Fibroblast of skin of right biceps (primary cell): ENCODE measurements at places on chromosomes 3 and 15.

GRCh38 chr3:28053759-28054158 lies 187.7 kb upstream of the CMC1 start:
- peak; percentile 90 for DNase-seq

DNA sequence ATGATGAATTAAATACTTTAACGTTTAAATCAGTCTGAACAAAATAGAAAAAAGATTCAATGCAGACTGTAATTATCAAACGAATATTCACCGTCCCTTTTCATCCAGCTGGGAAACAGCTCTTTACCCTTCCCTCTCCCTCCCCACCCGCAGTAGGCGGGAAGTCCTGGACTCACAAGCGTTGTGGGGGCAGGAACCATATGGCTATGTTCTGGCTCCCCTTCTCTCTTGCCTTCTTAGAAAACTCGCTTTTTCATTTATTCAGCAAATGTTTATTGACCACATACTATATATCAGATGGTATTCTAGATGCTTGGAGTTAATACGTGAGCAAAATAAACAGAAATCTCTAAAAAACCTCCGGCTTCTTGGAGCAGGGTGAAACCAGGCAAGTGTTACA lies 715 bp upstream of the SCAPER start:
- DNase-seq = no peak

DNA sequence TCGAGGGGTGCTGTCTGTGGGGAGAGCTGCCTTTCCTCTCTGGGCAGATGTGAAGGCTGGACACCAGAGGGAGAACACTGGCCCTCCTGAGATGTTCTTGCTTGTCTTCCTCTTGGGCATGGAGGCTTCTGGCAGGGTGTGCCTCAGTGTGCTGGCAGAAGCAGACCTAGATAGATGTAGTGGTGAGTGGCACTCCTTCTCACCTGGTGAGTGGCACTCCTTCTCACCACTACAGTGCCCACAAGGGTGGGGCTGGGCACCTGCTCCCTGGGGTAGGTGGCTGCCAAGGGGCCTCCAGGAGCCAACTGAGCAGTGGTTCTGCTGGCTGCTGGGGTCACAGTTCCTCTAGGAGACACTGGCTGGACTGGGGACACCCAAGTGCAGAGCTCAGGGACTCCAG lies 18.7 kb downstream of the ACVR2B start:
- DNase-seq = no peak

DNA sequence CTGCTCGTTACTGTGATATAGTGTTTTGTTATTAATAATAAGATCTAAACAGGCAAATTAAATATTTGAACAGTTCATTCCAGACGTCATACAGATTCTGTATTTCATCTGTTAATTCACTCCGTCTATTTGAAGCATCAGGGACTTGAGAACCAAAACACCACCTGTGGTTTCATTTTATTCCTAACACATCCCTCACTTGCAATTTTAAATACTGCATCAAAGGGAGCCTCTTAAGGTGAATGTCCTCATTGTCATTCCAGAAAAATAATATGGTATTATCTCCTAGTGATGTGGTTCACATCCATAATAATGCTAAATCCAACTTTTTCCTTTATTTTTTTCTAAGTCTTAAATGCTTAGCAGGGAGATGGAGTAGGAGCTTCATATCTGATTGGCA lies 1390.9 kb upstream of the CADM2 start:
- no peak for DNase-seq

DNA sequence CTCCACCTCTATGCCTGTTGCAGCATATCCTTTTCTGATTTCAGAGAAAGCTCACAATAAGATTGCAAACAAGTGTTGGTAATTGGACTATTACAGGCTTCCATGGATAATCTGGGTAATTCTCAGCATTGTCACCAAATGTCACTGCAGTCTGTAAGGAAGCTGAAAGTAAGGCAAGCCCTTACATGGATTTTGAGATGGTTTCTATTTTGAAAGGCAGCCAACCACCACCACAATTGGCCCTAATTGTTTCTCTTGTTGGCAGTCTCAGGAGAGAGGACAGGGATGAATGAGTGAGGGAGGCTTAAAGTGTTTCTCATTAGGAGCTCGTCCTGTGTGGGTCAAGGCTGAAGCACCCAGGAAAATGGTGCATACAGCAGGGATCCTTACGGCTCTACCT lies 879.9 kb downstream of the TUSC7 start:
- DNase-seq = no peak

DNA sequence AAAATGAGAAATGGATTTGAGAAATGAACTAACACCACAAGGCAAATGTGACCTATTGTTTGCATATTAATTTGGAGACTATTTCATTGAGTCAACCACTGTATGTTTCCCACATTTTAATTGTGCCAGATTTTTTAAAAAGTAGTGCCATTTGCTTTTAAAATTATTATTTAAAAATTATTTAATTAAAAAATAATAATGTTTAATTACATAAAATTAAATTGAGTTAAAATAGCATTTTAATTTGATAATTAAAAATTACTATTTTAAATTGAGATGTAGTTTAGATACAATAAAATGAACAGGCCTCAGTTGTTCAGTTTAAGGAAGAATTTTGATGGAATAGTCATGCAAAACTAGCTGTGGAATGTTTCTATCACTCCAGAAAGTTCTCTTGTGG lies 62.7 kb upstream of the GATM start:
- no peak for DNase-seq

DNA sequence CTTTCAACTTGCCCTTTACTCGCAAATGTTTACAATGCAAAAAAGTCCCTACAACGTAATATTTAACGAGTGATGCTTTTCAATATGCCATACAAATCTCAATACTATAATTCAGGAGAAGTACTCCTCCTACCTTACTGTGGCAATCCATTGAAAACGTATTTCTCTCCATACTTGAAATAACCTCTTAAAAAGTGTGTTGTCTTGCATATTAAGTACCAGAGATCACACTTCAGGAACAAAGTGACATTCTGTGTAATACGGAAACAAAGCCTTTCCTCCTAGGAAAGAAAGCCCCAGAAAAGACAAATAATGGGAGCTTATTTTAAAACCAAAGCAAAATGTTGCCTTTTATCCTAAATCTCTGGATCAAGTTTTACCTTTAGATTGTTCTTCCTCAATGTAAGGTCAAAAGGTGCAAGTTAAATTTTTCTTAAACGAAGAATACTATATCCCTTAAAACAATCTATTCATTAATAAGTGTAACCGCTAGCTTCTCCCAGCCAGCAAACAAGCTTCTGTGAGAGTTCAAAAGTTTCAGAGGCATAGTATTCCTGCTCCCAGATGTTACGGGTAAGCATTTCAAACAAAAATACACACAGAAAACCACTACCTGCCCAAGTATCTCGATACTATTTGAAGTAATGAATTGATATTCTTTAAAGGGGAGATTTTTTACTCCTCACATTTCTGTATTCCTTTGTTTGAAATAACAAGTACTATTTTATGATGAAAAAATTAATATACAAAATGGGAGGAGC lies 1.7 kb downstream of the TJP1 start:
- no peak for DNase-seq

GRCh38 chr3:40317061-40317855 lies 7.8 kb downstream of the EIF1B start:
- peak; percentile 53 for DNase-seq

DNA sequence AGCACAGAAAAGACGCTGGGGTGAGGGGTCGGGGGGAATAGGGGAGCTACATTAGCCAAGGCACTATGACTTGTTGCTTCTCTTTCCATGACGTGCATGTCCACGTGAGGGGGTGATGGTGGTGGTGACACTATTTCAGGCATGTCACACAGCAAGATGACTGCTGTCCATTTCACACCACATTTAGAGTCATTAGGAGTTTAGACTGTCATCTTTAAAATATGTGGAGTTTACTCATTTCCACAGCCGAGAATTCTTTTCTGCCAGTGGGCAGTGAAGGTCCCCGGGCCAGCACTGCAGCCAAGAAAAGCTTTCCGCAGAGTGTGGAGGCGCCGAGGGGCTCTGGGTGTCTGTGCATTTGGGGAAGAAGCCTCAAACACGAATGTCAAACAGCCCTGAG lies 954 bp upstream of the DGKG start:
- peak; percentile 7 for DNase-seq

GRCh38 chr3:164476631-164477030 lies 601.7 kb downstream of the SI start:
- DNase-seq = no peak

- DNase-seq = no peak
These were observed 7.9 kb downstream of the FAM162A start for GRCh38 chr3:122391681-122392446.
